Activated CD4-positive, alpha-beta T cell treated with anti-CD3 and anti-CD28 coated beads, Interleukin-2, Interleukin-4, amounts not matched to agents 100 ng/mL and 50 ng/mL, durations not matched to agents 16 hours and 8 hours (primary cell): ENCODE measurements at places on chromosomes 4 and X.

DNA sequence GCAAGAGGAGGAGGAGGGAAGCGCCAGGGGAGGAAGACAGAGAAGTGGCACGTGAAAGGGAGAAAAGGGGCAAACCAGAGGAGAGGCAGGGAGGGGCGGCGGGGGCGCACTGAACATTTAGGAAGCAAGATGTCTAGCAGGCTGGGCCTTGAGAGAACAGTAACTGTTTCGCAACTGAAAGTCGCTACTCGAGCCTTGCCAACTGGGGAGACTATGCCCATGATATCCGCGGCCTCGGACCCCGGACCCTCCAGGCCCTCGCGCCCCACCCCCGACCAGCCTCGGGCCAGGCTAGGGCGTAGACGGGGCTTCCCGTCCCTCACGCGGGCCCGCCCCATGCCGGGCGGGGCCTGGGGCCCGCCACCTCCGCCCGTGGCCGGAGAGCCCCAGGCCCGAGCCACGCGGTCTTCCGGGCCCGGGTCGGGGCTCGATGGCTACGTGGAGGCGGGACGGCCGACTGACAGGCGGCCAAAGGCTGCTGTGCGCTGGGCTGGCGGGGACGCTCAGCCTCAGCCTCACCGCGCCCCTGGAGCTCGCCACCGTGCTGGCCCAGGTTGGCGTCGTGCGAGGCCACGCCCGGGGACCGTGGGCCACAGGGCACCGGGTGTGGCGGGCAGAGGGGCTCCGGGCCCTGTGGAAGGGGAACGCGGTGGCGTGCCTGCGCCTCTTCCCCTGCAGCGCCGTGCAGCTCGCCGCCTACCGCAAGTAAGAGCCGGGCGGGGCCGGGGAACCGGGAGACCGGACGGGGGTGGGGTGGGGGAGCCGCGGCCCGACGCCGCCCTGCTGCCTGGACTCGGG lies at the start of gene SLC25A43:
TSS of gene SLC25A43 (plus strand) at position 363 of the 798 bp plus-strand sequence. CDS start at position 431, 68 bp downstream.
- peak; percentile 15 for DNase-seq

DNA sequence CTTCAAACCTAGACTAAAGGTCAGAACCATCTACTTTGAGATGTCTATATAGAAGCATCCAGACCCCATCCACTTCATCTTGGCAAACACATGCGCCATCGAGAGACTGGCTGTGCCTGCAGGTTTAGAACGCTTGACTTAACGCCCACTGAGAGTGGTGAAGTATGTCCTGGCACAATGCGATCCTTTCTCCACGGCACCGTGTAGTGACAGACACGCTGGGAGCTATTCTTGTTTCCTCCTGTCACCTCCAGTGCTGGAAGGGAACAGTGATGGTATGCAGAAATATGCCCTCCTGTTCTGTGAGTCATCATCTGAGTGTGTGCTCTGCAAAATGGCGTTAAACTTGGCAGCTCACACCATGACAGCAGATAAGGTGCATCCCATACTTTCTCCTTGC lies 330.2 kb downstream of the NLGN4X start:
- DNase-seq: no peak

- no peak for DNase-seq
Observed at GRCh38 chr4:133524369-133524768, 375.3 kb downstream of the PCDH10 start.

- no peak for DNase-seq
Observed at GRCh38 chr4:150106886-150107285, 28.6 kb downstream of the DCLK2 start.

DNA sequence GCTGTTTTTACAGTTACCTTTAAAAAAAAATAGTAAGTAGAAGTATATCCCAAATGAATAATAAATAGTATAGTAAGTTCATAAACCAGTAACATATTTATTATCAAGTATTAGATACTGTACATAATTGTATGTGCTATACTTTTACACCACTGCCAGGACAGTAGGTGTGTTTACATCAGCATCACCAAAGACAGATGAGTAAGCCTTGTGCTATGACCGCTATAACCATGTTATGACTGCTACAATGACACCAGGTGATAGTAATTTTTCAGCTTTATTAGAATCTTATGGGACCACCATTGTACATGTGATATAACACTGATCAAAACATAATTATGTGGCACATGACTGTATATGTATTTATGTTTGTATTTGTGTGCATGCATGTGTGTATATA lies 27.3 kb downstream of the PABPC4L start:
- no peak for DNase-seq

GRCh38 chr4:155818639-155819038 lies 47.4 kb downstream of the ASIC5 start:
- no peak for DNase-seq

DNA sequence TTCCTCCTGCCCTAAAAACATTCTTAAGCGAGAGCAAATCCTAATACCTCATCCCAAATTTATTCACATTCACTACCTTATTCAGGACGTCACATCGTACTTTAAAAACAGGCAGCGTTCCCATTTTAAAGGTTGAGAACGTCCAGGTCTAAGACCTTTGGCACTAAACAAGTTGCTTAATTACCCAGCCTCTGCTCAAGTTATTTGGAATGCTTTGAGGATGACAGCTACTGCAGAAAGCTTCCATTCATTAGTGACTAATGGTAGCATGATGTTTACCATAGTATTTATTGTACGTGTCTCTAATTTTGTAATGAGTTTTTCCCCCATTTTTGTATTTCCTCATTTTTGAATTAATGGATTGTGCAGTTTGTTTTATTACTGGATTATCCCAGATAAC lies 1.5 kb downstream of the USP38 start:
- DNase-seq: no peak

DNA sequence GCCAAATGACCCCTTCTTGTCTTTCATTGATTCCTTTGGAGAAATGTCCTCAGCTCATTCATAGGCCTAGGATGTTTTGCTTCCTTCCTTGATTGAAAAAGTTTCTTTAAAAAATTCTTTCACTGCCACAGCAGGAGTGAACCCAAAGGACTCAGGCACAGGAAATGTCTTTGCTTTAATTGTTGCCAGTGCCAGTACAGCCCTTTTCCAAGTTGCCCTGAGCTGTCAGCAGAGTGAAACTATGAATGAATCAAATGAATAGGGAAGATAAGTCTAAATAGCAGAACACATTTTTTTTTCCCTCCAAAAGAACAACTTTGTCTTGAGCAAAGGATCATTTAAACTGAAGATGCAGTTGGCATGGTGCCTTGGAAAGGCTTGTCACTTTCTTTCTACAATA lies 63.8 kb upstream of the SLC4A4 start:
- DNase-seq: no peak

DNA sequence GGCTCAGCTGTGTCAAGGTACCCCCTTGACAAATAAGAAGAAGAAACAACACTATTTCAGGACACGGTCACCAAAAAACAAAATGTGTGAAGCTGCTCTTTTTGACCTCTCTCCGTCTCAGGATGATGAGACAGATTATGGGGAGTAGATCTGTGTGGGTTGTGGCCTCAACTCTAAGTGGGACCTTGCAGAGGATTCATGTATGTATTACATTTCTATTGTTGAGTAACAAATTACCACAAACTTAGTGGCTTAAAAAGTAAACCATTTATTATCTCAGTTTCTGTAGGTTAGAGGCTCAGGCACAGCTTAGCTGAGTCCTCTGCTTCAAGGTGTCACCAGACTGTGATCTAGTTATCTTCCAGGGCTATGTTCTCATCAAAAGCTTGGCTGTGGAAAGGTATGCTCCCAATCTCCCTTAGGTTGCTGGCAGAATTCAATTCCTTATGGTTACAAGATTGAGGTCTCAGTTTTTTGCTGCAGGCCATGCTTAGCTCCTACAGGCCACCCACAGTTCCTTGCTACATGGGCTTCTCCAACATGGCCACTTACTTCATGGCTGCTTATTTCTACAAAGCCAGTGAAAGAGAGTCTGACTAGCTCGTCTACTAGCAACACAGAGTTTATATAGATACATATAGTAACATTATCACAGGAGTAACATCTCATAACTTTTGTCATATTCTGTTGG lies 28.1 kb downstream of the DGKK start:
- no peak for DNase-seq

GRCh38 chr4:139123910-139124309 lies 53.1 kb downstream of the ELF2 start:
- DNase-seq: no peak

DNA sequence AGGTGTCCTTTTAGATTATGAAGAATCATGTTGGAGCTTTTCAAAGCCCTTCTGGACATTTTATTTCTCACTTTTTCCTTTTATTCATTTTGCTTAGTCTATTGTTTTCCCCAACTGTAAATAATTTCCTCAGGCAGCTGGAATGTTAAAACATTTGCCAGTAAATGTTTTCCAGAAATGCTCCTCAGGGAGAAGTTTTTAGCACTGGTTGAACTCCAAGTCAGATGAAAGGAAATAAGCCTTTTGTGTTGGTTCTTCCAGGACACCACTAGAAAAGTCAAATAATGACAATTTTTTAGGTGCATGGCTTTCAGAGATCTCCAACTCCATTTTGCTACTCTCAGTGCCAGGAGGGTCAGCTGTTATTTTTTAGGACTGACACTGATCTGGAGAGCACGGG lies 127.9 kb downstream of the IL13RA2 start:
- DNase-seq: no peak

DNA sequence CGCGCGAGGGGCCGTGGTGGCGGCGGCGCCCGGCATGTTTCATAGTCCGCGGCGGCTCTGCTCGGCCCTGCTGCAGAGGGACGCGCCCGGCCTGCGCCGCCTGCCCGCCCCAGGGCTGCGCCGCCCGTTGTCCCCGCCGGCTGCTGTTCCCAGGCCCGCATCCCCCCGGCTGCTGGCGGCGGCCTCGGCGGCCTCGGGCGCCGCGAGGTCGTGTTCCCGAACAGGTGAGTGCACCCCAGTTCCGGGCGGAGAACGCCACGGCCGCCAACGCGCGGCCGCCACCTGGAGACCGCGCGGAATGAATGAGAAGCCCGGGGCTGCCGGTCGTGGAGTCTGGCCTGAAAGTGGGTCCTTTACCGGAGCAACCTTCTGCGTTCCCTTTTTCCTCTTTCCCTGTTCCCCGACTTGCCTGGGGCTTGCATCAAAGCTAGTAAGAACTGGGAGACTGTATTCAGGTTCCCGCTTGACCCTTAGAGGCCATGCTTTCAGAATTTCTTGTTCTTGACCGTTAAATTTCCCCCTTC lies 429 bp downstream of the NOCT start:
- DNase-seq: peak; percentile 32

DNA sequence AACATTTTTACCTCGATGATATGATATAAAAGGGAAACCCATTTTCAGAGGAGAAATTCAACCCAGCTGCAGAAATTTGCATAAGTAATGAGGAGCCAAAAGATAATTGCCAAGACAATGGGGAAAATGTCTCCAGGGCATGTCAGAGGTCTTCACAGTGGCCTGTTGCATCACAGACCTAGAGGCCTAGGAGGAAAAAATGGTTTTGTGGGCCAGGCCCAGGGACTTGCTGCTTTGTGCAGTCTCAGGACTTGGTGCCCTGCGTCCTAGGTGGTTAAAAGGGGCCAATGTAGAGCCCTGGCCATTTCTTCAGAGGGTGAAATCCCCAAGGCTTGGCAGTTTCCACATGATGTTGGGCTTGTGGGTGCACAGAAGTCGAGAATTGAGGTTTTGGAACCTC lies 106.9 kb downstream of the CPXCR1 start:
- no peak for DNase-seq

DNA sequence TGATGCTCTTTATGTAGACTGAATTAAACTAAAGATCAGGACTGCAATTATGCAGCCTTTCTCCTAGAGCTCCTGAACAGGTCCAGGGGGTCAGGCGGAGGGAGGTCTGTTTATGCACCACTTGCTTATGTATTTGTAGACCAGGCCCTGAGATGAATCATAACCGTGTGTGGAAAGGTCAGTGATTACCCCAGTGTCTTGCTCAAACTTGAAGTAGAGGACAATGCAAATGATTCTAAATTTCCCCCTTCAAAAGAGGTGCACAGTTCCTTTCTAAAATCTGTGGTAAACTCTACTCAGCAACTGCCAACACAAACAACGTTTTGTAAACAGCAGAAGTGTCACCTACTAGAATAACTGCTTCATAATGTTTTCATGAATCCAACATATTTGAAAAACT lies 13.0 kb upstream of the TBC1D9 start:
- no peak for DNase-seq

DNA sequence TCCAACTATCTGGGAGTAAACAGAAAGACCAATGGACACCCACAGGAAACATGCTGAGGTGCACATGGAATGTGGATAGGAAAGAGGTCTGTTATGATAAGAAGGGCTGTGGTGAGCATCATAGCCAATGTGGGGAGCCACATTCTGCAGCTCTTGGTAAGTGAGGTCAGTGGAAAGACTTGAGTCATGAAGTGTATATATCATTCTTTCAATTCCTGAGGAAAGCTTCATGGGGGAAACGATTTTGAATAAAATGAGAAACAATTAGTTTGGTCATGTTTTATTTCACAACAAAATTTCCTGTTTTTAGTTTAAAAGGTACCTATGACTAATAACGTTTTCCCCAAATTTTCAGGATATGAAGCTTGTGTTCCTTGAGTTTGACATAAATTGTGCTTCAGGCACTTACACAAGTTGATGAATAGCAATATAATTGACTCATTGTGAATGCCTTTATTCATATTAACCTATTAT lies 41.4 kb upstream of the RASSF6 start:
- peak; percentile 5 for DNase-seq

DNA sequence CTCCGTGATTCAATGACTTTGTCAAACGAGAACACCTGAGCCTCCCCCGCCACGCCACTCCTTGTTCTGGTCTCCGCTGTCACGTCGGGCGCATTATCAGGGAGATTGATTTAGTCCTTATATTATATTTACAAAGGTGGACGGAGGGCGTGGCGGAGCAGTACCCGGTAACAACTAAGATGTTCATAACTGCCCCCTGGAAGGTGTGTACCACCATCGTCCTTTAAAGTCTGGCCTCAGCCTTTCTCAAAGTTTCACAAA lies 284.2 kb downstream of the PACRGL start:
- DNase-seq: no peak

DNA sequence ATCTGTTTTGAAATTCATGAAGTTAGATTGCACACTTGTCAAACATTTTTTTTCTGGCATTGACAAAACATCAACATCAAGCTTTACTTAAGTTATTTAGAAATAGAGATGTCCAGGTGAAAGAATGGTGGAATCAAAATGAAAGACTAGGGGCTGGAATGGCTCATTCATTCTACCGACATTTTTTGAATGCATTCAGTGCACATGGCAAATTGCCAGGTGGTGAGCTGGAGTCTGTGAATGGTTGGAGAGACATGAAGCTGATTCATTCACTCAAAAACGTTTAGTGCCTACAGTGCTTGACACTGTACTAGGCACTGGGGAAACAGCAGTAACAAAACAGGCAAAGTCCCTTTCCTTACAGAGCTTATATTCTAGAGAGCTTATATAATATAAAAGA lies 292.4 kb downstream of the PPP1R2C start:
- DNase-seq: no peak

DNA sequence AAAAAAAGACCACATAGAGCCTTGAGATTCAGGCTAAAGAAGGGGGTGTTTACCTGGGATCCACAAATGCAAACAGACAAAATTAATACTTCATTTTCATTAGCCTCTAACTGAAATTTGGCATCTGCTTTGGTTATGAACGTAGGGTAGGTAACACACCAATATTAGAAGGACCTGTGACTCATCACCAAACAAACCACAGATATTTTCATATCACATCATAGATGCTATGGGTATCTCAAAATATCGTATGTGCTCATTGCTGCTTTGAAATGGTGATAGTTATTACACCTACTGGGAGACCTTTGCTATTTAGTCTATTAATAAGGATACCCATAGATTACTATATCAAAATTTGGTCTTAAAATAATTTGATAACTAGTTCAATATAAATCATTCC lies 180.6 kb upstream of the MAP3K15 start:
- DNase-seq: peak; percentile 41

- no peak for DNase-seq
Observed at GRCh38 chr4:67770422-67770821, 16.2 kb upstream of the GNRHR start.

GRCh38 chrX:137187540-137187939 lies 153.7 kb upstream of the GPR101 start:
- DNase-seq: no peak
